ENCODE measurements at places on chromosomes 11 and 22.

DNA sequence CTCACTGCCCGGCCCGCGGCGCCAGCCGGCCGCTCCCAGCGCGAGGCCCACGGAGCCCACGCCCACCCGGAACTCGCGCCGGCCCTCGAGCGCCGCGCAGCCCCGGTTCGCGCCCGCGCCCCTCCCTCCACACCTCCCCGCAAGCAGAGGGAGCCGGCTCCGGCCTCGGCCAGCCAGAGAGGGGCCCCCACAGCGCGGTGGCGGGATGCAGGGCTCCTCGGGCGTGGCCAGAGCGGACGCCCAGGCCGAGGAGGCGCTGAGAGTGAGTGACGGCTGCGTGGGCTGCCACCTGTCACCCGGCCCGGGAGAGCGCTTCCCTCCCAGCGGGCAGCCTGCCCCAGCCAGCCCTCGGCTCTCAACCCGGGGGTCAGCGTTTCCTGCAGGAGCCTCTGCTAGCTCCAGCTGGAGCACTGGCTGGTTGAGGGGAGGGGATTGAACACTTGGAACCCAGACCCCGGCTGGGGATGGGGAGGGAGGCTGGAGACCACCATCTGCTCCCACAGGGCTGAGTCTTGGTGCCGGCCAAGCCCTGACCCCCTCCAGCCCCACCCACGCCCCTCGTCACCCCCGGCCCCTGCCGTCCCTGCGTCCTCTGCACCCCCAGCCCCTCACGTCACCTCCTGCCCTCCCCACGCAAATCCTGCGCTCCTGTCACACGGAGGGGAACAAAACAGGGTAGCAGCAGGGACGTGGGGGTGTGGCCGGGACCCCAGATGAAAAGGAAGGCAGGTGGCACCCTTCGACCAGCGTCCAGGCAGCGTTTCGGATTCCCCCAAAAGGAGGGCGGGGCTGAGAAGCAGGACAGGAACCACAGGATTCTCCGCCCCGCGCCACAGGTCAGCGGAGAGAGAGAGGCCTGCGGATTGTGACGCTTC is 157.0 kb downstream of the BRD1 start:
- no peak for DNase-seq

DNA sequence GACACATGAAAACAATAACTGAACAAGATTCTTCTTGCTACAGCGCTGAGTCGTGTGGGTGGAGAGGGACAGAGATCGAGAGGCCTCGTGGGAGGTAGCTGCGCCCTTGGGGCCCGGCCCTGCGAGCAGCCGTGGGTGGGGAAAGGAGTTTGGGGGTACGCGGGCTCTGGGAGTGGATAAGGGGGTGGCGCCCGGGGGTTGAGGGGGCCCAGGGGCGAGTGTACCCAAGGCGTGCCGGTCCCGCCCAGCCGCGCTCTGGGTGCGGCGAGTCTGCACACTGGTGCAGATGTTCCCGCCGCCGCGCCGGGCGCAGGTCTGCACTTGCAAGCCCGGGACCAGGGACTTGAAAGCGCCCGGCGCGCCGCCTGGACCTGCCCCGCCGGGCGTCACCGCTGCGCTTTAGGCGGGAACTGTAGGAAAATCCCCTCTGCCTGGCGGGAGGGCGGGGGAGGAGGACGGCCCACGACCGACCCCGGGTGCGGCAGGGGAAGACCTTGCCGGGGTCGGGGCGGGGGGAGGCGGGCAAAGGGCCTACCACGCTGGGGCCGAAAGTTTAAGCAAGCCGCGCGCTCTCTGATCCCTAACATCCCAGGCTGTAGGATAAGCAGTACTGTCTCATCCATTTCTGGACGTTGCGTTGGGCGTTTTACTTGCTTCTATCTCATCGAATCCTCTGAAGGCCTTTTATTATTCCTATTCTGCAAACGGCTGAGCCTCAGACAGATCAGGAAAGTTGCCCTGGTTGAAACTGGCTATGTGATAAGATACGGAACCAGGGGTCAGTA is 1.4 kb upstream of the KREMEN1 start:
- DNase-seq: no peak

- DNase-seq: peak; percentile 14
Measured at GRCh38 chr11:91133361-91133760, 910.5 kb upstream of the CHORDC1 start.

DNA sequence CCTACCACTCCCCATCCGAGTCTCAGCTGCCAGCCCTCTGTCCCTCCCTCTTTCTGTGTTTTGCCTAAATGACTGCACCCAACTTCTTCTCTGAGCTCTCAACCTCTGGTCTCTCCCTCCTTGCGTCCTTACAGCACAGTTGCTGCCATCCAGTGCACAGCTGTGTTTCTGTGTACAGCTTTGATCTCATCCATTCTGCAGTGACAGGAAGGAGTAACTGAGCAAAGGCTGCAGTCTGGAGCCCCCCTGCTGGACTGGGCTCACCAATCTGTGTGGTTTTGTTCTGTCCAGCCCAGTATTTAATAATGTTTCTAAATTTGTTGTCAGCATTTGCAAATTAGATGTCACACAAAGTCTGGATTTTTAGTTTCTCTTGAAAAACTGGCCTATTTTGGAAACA is 43.8 kb downstream of the PRR5L start:
- no peak for DNase-seq

DNA sequence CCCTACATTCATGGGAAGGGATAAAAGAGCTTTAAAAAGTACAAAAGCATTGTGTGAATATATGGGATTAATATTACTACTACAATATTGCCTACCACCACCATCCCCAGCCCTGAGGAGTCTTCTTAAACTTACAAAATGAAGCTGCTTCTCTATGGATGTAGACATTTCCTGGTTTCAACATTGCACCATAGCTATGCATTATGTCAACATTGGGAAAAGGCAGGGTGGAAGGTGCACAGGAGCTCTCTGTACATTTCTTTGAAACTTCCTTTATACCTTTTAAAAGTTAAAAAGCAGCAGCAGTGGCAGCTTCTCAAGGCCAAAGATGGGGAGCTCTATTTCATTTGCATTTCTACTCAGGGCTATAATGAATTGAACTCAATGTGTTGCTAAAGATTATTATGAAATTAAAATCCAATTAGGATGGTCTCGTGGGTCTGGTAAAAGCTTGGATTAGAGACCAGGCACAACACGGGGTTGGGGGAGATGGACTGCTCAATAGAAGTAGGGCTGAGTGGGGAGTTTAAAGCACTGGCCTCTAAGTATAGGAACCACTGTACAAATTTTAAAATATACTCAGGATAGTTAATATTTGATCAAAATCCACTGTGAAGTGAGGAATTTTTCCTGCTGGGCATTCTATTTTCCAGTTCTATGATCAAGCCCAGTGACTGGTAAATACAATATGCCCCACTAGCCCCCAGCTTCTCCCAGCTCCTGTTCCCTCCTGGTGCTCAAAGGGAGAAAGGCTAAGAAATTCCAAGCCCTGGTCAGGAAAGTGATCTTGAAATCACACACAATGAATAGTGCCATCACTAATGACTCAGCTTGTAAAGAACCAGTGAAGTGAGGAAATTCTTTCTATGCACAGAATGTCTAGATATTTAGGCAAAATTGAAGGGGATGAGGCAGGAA is 362.7 kb upstream of the CCDC90B start:
- DNase-seq: no peak

GRCh38 chr11:36361472-36361871 is 65.4 kb downstream of the PRR5L start:
- peak; percentile 35 for DNase-seq

DNA sequence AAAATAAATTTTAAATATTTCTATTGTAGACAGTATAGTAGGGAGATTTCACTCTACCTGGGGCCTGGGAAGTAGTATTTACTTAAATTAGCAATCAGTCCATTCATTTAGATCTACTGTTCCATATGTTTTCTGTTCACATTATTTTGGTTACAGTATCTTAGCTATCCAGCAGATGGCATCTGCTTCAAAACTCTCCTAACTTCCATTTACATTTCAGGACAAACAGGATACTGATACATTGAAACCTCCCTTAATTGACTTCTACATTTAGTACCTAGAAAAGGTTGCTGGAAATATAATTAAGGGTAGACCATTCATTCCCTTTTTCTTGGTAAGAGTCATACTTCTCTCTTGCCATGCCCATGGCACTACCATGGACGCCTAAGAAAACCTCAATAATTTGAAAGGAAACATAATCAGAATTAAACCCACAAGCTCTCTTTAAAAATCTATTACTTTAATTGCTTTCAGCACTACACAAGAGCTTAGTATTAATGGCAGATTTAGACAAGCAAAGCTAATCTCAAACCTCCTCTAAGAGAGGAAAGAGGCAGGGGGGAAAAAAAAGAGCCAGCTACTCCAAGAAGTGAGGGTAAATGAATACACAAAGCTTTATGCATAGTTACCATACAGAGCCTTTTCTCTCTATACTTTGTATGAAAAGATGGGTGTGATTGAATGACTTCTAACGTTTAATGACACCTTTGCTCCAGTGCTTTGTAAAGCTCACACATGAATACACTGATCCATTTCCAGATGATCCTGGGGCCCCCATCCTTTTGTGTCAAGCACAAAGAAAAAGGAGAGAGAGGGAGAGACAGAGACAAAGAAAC is 131.2 kb upstream of the MTMR2 start:
- DNase-seq: no peak

DNA sequence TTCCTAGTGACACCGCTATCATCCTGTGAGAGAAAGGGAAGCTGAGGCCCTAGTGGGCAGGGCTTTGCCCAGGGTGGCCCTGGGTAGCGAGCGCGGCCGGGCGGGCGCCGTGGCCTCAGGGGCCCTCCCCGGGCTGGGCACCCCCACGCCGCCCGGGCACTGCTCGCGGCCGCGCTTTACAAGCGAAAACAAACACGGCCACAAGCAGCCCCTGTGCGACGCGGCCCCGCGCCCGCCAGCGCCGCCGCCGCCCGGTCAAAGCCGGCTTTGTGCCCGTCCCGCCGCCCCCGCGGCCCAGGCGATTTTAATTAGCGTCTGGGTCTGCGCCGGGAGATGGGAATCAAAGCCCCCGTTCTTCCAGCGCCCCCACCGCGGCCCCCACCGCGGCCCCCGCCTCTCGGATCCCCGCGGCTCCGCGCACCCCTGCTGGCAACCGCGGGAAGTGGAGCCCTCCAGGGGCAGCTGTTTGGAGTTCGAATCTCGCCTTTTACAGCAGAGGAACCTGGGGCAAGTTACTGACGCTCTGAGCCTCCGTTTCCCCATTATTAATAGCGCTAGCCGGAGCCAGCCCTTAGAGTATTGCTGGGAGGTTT is 47.9 kb downstream of the CHRDL2 start:
- no peak for DNase-seq

- no peak for DNase-seq
Measured at GRCh38 chr22:26483043-26483438, 542 bp downstream of the HPS4 start.

- DNase-seq: no peak
Measured at GRCh38 chr11:28243581-28243980, 135.4 kb downstream of the METTL15 start.

GRCh38 chr11:2573240-2574042 is 126.4 kb downstream of the KCNQ1OT1 start:
- DNase-seq: no peak

DNA sequence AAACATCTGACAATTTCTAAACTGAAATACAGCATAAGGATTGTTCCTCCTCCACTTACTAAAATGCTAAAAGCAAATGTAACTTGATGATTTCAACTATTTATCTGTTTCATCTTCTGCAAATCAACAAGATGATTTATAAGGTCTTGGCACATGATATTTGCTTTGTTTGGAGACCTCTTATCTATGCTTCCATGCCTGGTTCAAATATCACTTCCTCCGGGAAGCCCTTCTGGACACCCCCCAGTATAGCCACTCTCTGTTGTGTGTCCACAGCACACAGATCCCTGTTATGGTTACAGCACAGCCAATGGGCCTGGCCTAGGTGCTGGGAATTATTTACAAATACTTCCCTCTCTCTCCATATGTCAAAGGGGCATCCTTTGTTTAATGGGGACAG is 114.8 kb downstream of the C11orf58 start:
- no peak for DNase-seq

DNA sequence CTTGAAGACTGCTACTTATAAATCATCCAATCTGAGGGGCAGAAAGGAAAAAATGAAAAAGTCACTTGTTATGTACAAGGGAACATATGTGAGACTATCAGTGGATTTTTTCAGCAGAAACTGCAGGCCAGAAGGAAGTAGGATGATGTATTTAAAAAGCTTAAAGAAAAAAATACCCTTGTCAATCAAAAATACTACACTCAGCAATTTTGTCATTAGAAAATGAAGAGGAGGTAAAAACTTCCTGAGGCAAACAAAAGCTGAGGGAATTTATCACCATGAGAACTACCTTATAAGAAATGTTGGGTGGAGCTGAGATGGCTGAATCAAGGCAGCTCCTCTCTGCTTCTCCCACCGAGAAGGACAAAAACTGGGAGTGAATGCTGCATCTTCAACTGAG is 21.1 kb downstream of the MRGPRX2 start:
- DNase-seq: no peak

GRCh38 chr22:16958475-16958874 is 49.5 kb downstream of the GAB4 start:
- DNase-seq: no peak
